ENCODE measurements at places on chromosomes 7 and 10.

DNA sequence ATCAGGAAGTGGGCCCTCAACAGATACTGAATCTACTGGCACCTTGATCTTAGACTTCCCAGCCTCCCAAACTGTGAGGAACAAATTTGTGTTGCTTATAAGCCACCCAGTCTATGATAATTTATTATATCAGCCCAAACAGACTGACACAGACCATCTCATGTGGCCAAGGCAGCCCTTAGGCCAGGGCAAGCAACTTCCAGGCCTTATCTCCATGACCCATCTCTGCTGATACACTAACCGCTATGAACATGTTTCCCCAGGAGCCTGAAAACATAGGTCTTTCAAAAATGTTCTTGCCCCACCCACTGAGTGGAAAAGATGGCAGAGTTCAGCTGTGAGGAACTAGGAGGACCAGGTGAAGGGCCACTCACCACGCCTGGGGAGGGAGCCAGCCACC lies 3.2 kb upstream of the BLOC1S2 start:
- DNase-seq, result no peak

DNA sequence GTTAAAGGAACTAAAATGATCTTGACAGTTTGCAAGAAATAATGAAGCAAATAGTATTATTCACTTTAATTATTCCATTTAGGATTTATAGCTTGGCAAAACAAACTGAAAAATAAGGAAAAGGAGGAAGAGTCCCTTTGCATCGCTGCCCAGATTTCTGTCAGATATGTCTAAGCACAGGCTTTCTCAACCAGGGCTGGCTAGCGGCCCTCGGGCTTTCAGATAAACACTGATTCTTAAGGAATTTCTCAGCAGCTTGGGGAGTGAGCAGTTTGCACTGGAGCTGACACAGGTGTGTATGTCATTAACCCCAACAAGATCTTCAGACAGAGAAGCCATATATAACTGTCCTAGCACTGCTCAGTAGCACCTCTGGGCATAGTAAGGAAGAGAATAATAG lies 47.9 kb upstream of the SEMA3D start:
- DNase-seq, result no peak

DNA sequence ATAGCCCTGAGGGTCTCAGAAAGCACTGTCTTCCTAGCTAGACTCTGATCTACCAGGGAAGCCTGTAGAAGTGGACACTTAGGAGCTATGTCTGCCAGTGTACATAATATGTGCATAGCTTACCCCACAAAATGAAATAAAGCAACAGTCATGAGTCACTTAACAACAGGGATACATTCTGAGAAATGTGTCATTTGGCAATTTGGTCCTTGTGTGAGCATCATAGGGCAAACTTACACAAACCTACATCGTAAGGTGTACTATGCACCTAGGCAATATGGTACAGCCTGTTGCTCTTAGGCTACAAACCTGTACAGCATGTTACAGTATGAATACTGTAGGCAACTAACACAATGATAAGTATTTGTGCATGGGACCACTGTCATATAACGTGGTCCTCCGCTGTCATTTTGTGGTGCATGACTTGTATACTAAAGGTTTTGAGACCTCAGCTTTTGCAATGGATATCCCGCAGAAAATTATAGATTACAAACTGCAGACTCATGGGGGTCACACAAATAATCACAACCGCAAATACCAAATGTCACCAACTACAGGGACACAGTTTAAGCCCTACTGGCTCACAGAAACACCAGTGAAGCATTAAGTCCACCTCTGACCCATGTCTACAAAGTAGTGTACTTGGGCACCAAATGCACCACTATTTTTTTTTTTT lies 1.7 kb downstream of the URGCP start:
- no peak for DNase-seq

DNA sequence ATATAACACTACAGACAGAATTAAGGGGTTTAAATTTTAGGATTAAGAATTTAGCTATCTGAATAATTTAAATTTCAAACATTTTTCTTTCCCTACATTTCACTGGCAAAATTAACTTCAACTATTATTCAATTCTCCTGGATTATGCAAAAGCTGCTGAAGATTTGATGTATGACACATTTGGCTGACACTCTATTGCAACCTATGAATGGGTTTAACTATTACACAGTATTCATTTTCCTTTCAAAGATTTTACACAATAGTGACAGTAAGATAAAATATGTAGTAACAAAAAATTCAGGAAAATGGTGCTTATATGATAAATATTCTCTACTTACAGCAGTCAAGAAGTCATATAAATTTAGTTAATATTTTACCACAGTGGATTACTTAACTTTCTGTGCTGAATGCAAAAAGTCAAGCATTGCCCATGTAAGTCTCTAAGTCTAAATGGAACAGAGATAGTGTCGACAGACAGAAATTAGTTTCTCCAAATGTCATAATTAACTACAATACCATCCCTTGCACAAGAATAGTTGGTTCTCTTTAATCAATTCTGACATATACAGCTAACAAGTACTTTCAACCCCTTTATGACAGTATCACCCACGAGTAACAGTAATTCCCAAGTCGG lies 194.1 kb upstream of the FRMD4A start:
- DNase-seq, result peak; percentile 21

- no peak for DNase-seq
Measured at GRCh38 chr10:132383751-132384196, 13.2 kb upstream of the PWWP2B start.

- peak; percentile 85 for DNase-seq
Measured at GRCh38 chr7:93043385-93043985, 74.3 kb downstream of the SAMD9 start.

GRCh38 chr7:22051886-22052673 lies 106.4 kb upstream of the CDCA7L start:
- DNase-seq, result no peak

GRCh38 chr10:121942749-121943416 lies 15.1 kb upstream of the ATE1 start:
- DNase-seq, result peak; percentile 81

DNA sequence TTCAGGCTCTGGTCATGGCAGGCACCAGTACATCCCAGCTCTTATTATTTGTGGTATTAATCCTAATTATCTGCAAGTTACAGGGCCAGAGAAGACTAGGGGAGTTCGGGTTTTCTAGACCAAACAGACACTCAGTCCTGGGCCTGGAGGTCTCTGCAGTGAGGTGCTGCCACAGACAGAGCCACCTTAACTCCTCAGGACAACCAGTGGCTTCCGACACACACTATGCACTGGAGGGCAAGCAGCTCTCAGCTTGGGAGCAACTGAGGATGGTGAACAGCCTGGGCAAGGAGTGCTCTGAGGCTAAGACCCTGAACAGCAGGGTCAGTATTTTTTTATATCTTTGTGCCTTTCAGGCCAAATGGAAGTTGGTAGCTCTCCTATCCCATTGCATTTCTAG lies 19.0 kb downstream of the ACTA2 start:
- no peak for DNase-seq

GRCh38 chr10:13335881-13336280 lies 12.2 kb downstream of the SEPHS1 start:
- no peak for DNase-seq

Measured in GM03348 (cell line).